H1 (cell line): ENCODE measurements at places on chromosomes 2 and 18.

DNA sequence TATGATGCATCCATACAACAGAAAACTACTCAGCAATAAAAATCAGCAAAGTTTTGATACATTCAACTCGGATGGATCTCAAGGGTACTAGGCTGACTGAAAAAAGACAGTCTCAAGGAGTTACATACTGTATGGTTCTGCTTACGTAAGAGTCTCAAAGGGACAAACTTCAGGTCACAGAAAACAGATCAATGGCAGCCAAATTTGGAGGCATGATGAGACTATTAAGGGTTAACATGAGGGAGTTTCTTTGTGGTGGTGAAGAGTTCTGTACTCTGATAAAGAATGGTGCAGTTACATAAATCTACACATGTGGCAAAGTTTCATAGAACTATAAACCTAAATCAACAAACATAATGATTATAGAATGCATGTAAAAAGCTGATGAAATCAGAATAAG, 81.4 kb downstream of the COBLL1 start:
- DNase-seq = no peak

- DNase-seq = no peak
Measured at GRCh38 chr2:182586426-182586825, 129.6 kb upstream of the DNAJC10 start.

GRCh38 chr2:104768694-104769093, 85.2 kb upstream of the POU3F3 start:
- no peak for DNase-seq

GRCh38 chr2:19899985-19900930, 1.5 kb downstream of the TTC32 start:
- DNase-seq = no peak

GRCh38 chr2:86237172-86237571, 37.9 kb downstream of the MRPL35 start:
- DNase-seq = no peak

DNA sequence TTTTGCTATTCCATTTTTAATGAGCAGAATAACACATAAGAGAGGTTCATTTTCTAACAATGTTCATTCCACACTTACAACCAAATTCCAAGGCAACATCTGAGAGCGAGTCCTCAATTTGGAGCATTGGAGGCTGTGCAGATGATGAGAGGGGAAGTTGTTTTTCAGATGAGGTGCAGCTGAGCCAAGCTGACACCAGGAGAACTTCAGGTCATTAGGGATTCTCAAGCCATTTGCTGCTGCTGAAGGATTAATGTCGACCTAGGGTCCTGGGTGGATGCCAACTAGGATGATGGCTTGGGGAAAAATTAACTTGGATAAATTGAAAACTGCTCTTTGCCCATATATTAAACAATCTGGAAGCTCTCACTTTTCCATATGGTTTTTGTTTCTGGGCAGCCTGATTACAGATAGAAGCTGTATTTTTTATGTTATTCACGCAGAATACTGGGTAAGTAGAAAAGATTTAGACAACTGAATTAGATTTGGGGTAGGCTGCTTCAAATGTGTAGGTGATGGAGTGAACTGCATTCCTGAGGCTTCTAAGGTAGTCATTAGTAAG, 206.4 kb upstream of the SLC39A10 start:
- no peak for DNase-seq

GRCh38 chr18:74498712-74499627, 2.8 kb downstream of the CNDP2 start:
- no peak for DNase-seq

- no peak for DNase-seq
Measured at GRCh38 chr2:223007531-223007930, 44.5 kb upstream of the KCNE4 start.

- no peak for DNase-seq
Measured at GRCh38 chr2:162075689-162076132, 1.7 kb upstream of the DPP4 start.

GRCh38 chr2:240879105-240879504, 10.5 kb downstream of the AGXT start:
- no peak for DNase-seq

DNA sequence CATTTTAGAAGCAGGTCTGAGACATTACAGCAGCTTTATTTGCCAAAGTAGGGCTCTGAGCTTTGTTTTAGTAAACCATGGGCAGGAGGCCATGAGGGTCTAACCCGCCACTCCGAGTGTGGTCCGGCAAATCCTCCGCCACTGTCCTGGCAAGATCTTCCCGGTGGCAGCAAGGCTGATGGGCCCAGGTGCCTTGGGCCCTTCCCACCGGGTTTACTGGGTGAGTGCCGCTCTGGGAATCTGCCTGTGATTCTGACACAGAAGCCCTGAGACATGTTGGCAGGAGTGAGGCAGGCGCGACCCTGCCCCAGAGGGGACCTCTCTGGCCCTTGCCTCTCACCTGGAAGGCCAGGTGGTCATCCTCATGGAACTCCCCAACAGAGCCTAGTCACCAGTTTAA, 29.9 kb downstream of the MTERF4 start:
- no peak for DNase-seq

GRCh38 chr2:205967391-205968075, 118.4 kb downstream of the INO80D start:
- no peak for DNase-seq

- DNase-seq = no peak
Measured at GRCh38 chr18:23879126-23879525, 135.4 kb upstream of the TTC39C start.
